ENCODE measurements at places on chromosomes 2 and 18.

GRCh38 chr2:231693956-231694355 is 14.4 kb upstream of the PTMA start:
- no peak for DNase-seq

DNA sequence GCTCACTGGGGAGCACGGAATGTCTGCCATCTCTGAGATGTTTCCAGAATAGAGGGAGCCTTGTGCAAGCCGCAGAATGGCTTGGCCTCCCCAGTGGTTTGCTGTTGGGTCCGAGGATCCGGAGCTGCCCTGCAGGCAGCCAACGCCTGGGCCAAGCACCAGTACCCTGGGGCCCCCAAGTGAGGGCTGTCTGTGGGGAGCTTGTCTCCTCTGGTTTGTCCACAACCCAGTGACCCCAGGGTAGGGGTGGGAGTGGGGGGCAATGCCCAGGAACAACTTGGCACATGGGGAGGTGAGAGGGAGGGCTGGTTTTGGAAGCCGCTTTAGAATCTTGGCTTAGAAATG is 147.1 kb downstream of the CABLES1 start:
- DNase-seq: no peak

DNA sequence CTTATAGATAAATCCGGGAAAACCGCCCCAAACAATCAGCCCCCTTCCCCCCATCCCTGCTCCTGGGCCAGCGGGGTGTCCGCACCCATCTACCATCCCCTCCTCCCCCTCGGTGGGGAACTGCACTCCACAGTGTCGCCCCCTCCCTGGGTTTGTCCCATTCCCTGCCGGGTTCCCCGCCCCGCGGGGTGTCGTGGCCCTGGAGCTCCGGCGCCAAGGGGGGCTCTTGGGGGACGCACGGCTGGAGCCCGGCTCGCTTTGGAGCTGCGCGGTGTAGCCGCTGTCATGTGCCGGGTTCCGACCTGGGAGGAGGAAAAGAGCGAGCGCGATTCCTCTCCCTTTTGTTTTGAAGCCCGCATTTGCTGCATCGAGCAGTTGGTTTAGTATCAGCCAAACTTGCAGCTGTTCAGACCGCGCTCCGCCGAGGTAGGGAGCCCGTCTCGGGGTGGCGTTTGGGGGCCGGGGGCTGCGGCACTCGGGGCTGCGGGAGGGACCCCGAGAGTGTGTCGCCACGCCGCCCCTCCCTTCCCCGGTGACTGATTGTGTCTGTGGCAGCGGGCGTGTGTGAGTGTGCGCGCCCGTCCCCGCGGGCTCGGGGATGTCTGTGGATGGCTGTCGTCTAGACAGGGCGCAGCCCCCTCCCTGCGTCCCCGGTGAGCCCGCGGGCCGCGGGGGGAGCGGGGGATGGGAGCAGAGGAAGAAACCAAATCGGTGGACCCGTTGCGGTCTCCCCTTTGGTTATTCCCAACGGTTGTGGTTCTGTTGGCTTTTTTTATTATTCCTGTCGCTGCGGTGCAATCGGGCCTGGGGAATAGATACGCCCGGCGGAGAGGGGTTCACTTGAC is 797 bp downstream of the CTIF start:
- DNase-seq: no peak

DNA sequence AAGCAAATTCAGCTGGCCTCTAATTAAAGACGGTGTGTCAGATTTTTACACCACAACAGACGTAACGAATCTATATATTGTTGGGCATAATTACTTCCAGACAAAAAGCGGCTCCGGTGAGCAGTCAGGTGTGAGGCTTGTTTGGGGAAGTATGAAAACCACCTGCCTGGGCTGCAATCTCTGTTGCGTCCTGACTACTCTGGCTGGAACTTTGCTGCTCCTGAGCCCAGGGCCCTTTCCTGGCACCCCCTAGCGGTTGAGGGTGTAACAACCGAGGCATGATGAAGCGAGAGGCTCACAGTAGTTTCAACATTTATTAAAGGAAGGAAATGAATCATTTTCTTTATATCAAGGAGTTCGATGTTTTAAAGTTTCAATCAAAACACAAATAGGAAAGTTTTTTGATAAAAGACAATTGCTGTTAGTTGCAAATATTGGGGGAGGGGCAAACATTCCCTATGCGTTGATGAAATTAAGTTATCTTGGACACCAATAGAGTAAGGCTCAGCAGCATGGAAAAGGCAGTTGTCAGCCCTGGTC is 10.6 kb upstream of the ITGB6 start:
- no peak for DNase-seq

- DNase-seq: no peak
Measured at GRCh38 chr2:146246736-146247523, 1597.9 kb upstream of the ACVR2A start.

DNA sequence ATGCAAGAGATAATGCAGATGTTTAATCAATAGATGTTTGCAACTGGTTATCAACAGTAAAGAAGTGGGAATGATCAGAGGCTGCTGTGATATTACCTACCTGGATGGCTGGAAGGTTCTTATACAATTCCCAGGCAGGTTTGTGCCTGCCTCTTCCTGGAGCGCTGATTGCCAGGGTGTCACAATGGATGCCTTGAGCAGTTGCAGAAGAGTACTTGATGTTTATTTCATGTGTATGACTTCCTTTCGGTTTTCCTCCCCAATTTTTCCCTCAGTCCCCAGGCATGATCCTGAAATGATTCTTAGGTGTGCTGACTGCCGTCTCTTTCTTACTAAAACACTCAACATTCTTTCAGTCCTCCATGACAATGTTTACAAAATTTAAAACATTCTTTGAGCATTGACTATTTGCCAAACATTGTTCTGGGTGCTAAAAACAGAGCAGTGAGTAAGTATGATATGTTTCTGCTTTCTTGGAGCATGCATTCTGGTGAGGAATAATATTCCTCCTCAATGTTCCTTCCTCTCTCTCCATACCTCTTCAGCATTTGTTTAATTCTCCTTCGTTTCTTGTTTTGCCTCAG is 416.6 kb upstream of the TRIB2 start:
- DNase-seq: no peak

DNA sequence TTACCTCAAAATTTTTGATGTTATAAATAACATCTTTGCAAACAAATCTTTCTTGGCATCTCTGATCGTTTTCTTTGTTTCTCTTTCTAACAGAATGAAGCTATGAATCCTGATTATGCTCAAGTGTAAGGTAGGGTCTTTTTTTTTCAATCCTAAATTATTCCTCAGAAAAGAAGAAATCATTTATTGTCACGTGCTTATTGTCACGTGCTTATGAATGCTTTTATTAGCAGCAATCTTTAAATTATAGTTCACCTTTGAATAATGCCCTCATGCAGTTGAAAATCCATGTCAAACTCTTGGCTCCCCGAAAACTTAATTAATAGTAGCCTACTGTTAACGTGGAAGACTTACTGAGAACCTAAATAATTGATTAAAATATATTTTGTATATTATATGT is 39.2 kb upstream of the EPAS1 start:
- DNase-seq: no peak

DNA sequence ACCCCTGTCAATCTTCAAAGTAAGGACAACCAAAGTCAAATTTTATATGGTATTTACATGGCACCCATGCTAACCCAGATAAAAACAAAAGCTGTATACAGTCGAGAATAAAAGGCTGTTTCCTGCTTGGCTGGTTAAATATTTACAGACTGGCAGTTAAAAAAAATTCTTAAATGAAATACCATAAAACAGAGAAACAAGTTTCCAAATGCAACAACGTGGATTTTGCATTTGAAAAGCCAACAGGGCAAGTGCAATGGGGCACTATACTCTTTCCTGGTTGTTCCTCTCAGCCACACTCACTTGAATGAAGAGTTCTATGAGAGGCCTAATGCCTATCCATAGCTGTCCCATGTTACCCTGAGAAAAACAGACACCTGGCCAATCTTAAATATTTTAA is 6.1 kb upstream of the NR4A2 start:
- DNase-seq: no peak

DNA sequence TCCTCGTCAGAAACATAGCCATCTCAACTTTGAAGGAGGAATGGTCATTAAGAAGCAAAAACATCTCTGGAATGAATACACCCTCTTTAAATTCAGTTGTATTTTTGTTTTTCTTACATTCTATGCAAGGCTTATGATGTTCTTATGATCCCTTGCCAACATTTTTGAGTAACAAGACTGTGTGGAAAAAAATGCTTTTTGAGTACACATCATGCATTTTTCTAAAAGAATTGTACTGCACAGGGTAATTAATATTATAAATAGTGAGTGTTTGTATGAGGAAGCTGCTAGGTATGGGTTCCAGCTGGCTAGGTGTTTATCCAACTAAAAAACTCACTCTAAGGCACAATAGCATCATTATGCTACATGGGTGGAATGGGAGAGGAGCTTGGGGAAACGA is 59.0 kb upstream of the SPATS2L start:
- DNase-seq: no peak

DNA sequence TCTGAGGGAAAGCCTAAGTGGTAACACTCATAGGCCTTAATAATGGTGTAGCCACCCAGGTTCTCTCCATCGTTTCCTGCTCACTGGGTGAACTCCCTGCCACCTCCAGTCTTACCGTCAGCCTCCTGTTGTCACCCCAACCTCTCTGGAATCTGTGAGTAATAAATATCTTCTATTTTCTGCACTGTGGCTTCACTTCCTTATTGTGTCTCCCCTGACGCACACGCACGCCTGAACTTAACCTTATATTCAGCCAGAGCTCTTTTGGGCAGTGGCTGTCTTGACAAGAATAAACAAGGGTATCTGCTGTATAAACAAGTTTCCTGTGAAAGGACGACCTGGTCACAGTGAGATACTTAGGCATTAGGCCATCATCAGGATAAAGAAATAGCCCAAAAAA is 467.2 kb downstream of the SPAG16 start:
- DNase-seq: no peak

GRCh38 chr2:231745303-231746038 is 35.6 kb downstream of the PDE6D start:
- no peak for DNase-seq

DNA sequence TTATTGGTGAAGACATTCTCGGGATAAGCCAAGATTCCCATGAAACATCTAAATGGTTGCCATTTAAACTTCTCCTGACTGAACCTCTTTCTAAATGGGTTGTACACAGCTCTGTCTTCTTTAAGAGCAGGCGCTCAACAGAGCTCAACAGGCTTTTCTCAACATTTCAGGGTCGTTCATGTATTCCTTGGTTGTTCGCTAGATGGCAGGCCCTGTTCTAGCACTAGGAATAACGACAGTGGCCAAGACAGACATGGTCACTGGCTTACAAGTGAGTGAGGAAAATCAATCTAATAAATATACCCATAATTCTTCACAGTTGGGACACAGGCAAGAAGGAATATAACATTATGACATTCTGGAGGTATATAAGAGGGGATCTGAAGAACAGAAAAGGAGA is 154.5 kb downstream of the SMAD2 start:
- no peak for DNase-seq

GRCh38 chr2:127403460-127403859 is 14.8 kb upstream of the PROC start:
- DNase-seq: no peak

DNA sequence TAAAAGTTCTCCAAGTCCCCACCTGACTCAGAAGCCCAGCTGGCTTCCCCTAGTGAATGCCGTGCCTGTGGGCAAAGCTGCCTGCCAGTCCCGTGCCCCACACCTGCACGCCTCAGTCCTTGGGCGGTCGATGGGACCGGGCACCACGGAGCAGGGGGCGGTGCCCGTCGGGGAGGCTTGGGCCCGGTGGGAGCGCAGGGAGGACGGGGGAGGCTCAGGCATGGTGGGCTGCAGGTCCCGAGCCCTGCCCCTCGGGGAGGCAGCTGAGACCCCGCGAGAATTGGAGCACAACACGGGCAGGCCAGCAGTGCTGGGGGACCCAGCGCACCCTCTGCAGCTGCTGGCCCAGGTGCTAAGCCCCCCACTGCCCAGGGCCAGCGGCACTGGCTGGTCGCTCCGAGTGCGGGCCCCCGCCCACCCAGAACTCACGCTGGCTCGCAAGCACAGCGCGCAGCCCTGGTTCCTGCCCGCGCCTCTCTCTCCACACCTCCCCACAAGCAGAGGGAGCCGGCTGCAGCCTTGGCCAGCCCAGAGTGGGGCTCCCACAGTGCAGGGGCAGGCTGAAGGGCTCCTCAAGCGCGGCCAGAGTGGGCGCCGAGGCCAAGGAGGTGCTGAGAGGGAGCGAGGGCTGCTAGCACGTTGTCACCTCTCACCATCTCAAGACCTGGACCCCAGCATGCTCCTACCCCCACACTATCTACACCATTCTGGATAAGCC is 215.5 kb downstream of the TNS1 start:
- DNase-seq: no peak

Data from HTR-8/SVneo (cell line).